Upper lobe of right lung (tissue), 1 donor: ENCODE measurements at places on chromosomes 5 and 9.
A peak's percentile ranks its signal among the peaks of the same experiment; 100 is the strongest.

DNA sequence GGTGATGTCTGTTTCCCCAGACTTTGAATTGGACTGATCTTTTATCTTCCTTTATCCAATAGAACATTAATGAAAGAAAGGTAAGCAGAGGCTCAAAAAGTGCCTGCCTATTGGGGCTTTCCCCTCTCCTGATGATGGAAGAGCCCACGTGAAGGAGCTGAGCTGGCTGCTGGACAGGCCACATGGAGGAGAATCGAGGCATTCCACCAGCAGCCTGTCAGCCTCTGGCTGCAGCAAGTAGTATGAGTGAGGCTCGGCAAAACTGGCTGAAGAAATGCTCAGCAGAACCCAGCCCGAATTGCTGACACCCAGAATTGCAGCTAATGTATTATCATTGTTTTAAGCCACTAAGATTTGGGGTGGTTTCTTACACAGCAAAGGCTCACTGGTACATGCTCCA, 66.5 kb upstream of the STC2 start:
- DNase-seq: no peak

DNA sequence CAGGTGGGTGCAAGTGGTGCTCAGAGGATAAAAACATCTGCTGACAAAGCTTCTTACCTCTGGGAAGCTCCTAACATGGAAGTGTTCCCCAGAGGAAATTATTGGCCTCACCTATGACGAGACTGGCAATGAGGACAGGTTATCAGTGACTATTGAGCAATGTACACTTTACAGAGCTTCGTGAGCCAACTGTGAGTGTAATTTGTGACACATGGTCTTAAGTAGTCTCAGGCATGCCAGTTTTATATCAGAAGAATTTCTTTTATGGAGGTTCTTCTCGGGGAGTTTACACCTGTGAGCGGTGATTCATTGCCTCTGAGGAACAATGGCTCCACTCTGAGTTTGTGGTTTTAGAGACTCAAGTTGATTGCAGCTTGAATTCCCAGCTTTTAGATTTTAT, 11.3 kb downstream of the ANKDD1B start:
- DNase-seq: no peak

GRCh38 chr9:72462340-72462739, 59.1 kb upstream of the TMC1 start:
- DNase-seq: no peak

DNA sequence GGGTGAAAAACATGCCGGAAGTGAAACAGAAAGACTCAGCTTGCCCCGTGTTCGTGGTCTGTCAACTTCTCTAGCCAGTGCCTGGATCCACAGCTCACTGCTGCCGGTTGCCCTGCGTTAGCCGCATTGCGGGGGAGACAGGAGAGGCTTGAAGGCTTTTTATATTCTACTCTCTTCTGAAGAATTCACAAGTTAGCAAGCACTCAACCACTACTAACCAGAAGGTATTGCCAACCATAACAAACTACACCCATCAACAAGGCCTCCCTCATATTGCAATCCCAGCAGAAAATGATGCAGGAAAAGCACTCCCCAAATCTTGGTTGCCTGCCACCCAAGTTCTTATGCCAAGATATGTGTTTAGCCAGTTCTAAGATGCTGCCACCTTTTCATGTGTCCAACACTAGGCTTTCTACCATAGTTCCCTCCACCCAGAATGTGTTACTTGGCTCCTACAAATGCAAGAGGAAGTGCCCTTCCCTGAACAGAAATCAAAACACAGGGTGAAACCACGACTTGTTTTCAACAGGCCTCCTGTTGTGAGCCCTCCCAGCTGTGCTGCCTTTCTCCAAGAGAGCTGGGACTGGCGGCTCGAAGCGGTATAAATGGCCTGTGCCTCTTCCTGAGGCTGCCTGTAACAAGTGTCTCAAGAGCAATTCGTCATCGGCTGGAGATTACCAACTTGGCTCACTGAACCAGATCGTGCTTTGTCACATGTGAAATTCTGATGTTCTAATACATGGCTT, 129.0 kb downstream of the SNX18 start:
- peak; percentile 75 for DNase-seq

- DNase-seq: peak; percentile 33
Measured at GRCh38 chr5:1747803-1748085, 51.9 kb downstream of the MRPL36 start.

GRCh38 chr5:151740958-151741373, 17.5 kb downstream of the ATOX1 start:
- DNase-seq: no peak

GRCh38 chr5:19605846-19606407, 382.1 kb downstream of the CDH18 start:
- no peak for DNase-seq

- no peak for DNase-seq
Measured at GRCh38 chr5:22947921-22948320, 94.8 kb upstream of the CDH12 start.

GRCh38 chr9:121725008-121725775, 73.8 kb downstream of the DAB2IP start:
- peak; percentile 84 for DNase-seq

GRCh38 chr9:77598524-77598923, 49.6 kb downstream of the GNA14 start:
- no peak for DNase-seq

- DNase-seq: no peak
Measured at GRCh38 chr5:1648806-1649205, 125.0 kb upstream of the LPCAT1 start.

DNA sequence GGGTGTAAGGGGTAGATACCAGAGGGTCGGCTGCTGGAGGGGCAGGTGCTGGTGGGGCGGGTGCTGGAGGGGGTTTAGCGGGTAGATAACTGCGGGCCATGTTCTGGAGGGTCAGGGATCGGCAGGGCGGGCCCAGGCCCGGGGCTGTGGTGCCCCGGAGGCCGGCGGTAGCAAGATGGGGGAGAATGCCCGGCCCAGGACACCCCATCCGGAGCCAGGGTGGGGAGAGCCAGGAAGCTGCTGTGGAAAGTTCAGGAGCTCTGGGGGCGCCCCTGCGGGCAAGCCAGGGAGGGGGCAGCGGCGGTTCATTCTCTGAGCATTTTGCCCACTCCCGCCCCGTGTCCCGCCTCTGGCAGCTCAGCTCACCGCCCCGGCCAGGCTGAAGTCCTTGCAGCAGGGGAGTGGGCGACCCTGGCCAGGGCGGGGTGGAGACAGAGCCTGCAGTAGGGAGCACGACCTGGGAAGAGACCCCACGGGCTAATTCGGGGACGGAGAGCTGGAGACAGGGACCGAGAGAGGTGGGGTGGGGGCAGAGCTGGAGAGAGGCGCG, 538 bp downstream of the PRRT1B start:
- no peak for DNase-seq

GRCh38 chr5:88734983-88735382, 148.0 kb downstream of the MEF2C start:
- no peak for DNase-seq

DNA sequence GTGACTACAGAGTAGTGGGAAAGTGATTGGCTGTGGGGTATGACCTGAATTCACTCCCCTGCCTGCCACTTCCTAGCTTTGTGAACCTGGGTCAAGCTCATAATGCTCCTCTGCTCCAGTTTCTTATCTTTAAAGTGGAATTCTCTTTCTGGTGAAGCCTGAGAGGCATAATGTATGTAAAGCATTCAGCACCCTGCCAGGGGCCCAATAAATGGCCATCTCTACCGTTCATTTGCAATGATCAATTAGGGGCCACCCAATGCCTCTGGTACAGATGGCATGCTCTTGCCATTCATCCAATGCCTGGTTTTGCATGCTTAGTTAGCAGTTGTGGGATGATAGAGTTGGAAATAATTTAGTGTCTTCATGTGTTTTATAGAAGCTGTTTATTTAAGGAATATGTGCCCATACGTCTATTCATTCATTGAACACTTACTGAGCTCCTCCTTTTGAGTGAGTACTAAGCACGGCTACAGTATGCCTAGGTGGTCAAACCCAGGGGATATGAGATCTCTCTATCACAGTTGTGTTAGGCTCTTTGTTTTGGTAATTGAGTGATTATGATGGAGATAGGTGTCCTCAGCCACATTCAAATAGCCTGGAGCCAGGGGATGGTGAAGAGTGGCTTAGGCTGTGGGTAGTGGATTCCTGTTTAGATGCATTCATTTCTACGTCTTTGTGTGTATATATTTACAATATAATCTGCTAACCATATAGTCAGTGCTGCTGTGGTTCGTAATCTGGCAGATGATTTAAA, 15.3 kb downstream of the ZNF462 start:
- DNase-seq: no peak

DNA sequence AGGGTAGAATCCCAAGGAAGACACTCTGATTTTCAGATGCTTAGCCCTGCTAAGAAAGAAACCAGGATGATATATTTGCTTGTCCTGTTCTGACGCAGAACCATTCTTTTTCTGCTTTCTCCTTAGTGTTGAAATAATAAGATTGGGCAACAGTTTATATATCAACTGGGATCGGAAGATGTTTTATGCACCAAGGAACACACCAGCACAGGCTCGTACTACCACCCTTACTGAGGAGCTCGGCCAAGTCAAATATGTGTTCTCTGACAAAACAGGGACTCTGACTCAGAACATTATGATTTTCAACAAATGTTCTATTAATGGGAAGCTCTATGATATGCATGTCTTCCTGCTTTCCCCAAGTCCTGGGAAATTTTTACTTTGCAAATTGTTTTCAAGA, 19.0 kb upstream of the RUSC2 start:
- no peak for DNase-seq

DNA sequence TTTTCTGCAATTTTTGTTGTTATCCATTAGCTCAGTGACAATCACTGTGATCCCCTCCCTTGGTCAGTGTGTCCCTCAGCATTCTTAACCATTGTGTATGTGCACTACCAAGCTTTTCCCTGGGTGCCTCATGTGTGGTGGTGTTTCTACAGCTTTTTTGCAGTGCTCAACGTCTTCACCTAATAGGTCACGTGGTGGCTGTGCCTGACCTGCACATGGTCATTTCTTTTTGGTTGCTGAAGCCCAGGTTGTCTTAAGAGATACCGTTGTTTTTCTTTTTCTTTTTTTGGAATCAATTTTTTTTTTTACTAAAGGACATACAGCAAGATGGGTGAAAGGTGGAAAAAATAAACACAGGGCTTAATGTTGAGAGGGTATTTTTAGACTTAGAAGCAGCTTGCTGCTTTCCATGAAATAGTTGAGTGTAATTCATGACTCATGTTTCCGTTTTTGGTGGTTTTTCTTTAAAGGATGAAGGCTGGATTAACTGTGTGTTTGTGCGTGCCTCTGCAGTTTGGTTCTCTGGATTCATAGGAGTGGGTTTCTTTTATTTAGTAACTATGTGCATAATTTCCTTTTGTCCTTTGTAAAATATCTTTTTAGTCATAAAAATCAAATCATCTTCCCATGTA, 22.2 kb downstream of the SH3GL2 start:
- DNase-seq: no peak

- no peak for DNase-seq
Measured at GRCh38 chr5:72372331-72372730, 52.2 kb downstream of the PTCD2 start.

- no peak for DNase-seq
Measured at GRCh38 chr5:83608122-83608521, 112.5 kb downstream of the HAPLN1 start.

GRCh38 chr5:31113101-31113500, 80.4 kb upstream of the CDH6 start:
- DNase-seq: no peak
